Stimulated activated CD8-positive, alpha-beta memory T cell treated with anti-CD3 and anti-CD28 coated beads, Interleukin-7, amount 100 ng/mL, for 1 hour (primary cell): ENCODE measurements at places on chromosomes 3 and 15.

DNA sequence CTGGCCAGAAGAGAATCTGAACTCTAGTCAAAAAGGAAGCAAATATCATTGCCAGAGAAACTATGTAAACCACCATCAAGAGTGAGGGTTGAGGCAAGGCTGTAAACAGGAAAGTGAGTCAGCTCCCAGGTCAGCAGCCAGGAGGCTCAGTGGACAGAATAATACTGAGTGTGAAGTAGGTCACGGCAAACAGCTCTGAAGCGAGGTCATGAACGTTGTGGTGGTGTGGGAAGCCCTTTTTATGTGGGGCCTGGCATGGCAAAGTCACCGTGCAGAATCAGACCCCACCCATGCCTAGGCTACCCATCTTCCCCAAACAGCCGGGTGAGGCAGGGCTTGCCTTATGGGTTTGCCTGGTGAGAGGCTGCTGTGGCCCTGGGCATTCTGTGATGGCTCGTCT lies 43.9 kb downstream of the THBS1 start:
- peak; percentile 37 for DNase-seq

DNA sequence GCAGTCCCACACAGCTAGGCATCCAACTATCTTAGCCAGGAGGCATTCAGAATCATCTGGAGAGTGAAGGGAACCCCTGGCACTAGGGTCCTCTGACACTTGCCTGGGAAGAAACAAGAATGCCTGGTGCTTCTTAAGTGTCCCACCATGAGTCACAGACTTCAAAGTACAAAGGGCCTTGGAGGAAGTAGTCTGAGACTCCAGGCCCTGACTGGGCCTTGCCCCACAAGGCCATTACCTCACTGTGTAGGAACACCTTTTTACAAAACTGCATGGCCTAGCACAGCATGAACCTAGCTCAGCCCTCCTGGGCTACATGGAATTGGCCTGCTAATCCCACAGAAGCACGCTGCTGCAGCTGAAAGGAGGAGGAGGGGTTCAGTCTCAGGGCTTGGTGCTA lies 104.5 kb upstream of the SLCO2A1 start:
- no peak for DNase-seq

GRCh38 chr3:99625237-99625622 lies 13.2 kb upstream of the COL8A1 start:
- DNase-seq: no peak

DNA sequence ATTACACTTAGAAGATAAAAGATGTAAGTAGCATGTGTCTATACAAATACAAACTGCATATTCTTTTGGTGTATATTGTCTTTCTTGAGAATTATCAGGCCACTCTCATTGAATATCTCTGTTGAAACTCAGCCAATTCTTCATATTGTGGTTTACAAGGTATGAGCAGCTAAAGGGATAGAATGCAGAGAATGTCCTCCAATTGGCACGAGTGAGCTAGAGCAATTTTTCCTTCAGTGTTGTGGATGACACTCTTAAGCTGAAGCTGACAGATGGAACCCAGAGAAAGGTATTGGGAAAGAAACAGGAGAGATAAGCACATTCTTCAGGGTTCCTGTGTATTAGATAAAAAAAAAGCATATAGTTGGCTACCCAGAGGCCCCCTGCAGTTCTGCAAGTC lies 453.1 kb downstream of the EPHA3 start:
- no peak for DNase-seq

GRCh38 chr15:68789534-68790241 lies 31.0 kb downstream of the ANP32A start:
- DNase-seq: no peak

DNA sequence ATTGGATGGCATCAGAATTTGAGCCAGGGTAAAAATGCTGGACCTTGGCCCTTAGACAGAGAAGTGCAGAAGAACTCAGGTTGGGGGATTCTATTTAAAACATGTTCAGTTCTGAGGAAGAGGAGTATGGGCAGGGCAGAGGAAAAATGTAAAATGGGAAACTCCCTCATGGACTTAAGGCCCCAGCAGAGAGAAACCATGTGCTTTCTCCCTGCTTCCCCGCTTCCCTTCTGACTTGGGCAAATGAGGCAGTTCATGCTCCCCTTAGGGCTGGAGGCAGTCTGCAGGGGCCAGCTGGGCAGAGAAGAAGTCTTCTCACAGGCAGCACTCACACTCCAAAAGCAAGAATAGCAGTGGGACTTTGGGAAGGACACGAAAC lies 9.9 kb upstream of the NUDT16 start:
- DNase-seq: no peak

GRCh38 chr3:136817448-136817847 lies 1.5 kb upstream of the SLC35G2 start:
- DNase-seq: no peak

- no peak for DNase-seq
Observed at GRCh38 chr15:22239806-22240180, 159.5 kb downstream of the OR4M2 start.

DNA sequence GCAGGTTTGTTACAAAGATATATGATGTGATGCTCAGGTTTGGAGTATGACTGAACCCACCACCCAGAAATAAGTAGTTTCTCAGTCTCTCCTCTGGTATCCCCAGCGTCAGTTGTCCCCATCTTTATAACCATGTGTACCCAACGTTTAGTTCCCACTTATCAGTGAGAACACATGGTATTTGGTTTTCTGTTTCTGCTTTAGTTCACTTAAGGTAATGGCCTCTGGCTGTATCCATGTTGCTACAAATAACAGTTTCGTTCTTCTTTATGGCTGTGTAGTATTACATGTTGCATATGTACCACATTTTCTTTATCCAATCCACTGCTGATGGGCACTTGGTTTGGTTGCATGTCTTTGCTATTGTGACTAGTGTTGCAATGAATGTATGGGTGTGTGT lies 132.3 kb downstream of the LMLN start:
- DNase-seq: no peak

DNA sequence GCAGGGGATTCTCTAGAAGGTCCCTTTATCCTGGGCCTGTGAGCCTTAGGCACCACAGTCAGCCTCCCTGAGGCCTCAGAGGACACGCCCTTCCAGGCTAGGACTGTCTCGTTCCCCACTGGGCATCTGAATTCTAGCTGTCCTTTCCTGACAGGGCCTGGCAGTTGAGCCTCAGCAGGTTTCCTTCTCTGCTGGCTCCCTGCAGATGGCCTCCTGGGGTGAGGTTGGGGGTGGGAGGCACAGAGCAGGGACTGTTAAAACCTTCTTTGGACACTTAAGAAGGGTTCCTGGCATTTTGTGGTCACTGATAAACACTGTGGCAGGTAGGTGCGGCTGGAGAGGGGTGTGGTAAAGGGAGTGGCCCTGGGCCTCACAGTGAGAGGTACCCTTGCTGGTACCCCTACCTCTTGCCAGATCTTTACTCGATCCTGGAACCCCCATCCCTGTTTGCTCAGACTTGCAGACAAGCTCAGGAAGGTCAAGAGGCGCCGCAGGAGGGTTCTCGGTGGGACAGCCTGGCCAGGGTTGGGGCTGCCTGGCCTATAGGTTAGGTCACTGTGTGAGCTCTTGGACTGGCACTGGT lies 8.5 kb downstream of the CLK3 start:
- no peak for DNase-seq

- DNase-seq: no peak
Observed at GRCh38 chr3:132880986-132881385, 157.2 kb upstream of the TMEM108 start.

GRCh38 chr3:159600291-159600690 lies 388.3 kb upstream of the IL12A start:
- DNase-seq: no peak

DNA sequence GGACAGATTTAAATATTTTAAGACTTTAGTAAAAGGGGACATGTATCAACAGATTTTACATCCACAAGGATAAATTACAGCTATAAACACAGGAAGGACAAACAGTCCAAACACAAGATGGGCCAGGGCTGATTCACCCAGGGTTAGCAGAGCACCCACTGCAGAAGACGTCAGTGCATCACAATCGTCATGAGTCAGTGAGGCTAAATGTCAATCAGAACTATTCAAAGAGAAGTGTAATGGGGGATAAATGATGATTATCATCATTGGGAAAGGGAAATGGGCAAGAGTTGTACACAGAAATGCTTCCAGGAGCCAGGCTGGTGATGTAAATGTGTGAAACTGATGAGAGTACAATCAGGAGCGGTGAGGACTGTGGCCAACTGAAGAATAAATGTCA lies 226.8 kb downstream of the PLCL2 start:
- DNase-seq: no peak

GRCh38 chr15:25643120-25643519 lies 204.3 kb upstream of the UBE3A start:
- DNase-seq: no peak

GRCh38 chr3:159062734-159063410 lies 261.0 kb downstream of the MFSD1 start:
- no peak for DNase-seq

- no peak for DNase-seq
Observed at GRCh38 chr3:14246414-14246813, 67.8 kb downstream of the LSM3 start.

DNA sequence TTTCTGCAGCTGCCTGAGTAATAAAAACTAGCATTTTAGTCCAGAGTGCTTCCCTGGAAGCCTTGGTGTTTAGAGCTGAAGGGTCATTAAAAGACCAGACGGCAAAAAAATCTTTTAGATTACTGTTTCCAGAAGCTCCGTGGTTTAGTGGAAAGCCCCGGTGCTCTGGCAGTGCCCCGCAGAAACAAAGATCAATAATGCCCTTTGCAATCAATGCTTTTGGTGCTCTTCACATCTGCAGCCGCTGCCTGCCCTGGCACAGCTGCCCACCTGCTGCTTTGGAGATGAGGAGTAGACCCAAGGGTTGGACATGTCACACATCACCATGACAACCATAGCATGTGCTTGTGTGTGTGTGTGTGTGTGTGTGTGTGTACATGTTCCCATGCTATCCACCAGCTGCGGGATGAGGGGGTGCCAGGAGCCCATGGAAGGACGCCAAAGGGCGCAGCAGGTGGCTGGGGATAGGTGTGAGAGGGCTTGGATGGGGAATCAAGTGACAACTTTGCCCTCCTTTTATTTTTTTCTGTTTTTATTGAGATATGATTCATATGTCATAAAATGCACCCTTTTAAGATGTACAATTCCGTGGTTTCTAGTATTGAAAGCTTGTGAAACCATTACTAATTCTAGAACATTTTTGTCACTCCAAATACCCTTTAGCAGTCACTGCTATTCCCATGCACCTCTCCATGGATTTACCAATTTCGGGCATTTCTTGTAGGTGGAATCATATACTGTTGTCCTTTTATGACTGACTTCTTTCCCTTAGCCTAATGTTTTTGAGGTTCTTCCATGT lies 75.7 kb upstream of the KLHL25 start:
- no peak for DNase-seq

DNA sequence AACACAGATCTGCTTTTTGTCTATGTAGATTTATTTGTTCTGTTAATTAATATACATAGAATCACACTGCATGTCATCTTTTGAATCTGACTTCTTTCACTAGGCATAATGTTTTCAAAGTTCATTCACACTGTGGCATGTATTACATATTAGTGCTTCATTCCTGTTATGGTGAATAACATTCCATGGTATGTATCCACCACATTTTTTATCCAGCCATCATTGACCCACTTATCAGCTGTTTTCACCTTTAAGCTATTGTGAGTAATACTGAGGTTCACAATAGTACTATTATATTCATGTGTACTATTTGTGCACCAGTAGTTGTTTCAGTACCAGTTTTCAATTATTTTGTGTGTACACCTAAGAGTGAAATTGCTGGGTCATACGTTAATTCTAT lies 230.6 kb upstream of the CNTN3 start:
- no peak for DNase-seq

- no peak for DNase-seq
Observed at GRCh38 chr15:81386947-81387346, 12.9 kb upstream of the TMC3 start.

DNA sequence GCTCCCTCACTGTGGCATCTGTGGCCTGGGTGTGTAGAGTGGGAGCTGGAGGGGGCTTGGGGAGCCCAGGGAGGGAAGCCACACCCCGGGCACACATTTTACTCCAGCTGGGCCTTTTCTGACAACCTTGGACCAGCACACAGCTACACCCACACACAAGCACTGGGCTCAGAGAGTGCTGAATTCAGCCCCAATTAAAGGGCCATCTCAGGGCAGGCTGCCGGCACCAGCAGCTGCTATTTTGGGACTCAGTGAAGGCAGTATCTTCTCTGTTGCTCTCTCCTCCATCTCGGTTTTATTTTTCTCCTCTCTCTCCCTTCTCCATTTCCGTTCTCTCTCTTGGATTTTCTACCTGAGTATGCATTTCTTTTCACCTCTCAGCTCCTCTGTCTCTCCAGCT lies 19.1 kb upstream of the TBC1D21 start:
- DNase-seq: no peak

GRCh38 chr15:87777054-87777561 lies 479.4 kb downstream of the NTRK3 start:
- no peak for DNase-seq

- DNase-seq: no peak
Observed at GRCh38 chr3:49198611-49199230, 27.3 kb downstream of the KLHDC8B start.

DNA sequence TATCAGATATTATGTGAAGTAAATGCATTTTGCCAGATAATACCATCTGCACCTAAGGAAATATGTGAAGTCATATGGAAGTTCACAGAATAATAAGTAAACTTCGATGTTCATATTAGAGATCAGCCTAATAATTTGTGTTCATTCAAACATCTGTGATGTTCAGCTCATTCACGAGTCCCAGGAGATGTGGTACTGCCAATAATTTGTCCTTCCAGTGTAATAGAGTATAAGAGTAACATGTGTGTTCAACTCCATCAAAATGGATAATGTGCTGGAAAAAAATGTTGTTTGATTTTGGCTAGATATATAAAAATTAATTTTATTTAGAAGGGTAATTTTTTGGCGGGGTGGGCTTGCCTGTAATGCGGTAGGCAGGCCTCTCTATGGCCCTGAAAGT lies 75.4 kb upstream of the ARL6 start:
- DNase-seq: no peak

GRCh38 chr3:71064291-71064955 lies 519.1 kb downstream of the FOXP1 start:
- DNase-seq: peak; percentile 25

GRCh38 chr3:58585005-58585786 lies 8.0 kb upstream of the FAM107A start:
- DNase-seq: peak; percentile 10

DNA sequence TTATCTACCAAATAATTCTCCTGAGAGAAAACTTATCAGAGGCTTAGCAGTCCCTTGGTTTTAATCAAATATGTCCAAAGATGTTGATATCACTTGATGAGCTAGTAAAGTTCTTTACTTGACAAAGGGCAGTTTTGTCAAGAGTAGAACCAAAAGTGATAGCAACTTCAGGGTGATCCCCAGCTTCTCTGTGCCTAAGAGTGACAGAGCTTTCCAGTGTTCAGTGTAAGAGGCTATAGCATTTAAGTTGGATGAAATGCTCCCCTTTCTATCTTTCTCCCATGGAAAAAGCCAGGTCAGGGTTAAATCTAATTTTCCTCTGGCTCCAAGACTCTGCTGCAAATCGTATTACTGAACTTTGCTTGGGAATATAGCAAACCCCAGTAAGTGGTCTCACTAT lies 120.8 kb downstream of the UNC13C start:
- DNase-seq: no peak

DNA sequence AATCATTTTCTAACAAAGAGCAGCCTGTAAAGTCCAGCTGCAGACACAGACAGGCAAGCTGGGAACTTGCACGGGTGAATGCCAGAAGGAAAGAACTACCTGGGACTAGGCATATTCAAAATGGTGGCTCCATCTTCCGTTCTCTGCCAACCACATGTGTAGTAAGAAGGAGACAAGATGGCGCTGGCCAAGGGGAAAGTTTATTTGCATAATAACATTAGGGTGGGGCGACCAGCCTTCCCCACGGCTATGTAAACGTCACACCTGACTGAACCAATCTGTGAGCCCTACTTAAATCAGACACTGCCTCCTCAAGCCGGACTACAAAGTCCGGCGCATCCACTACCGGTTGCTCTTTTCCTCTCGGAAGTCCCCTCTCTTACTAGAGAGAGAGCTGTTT lies 130.8 kb downstream of the SNRK start:
- DNase-seq: no peak
